ENCODE measurements at places on chromosomes 2 and 18.

- DNase-seq, result no peak
Measured at GRCh38 chr2:185187421-185187820, 551.2 kb upstream of the FSIP2 start.

DNA sequence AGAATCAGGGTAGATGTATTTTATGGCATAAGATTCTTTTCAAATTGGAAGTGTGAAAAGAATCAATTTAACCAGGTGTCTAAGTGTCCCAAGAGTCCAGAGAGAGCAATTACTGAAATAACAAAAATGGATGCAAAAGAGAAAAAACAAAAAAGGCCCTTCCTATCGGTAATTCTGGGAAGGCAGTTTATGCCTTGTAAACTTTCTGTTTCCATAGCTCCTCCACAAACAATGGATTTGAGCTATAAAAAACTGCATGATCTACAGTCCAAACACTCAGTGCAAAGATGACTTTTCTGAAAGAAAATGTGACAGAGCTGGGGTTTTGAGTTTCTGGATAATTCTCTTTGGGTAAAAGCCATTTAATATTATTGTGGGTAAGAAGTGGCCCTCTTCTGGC lies 366.1 kb downstream of the EN1 start:
- no peak for DNase-seq

GRCh38 chr2:122706757-122707223 lies 951.3 kb downstream of the TSN start:
- no peak for DNase-seq

DNA sequence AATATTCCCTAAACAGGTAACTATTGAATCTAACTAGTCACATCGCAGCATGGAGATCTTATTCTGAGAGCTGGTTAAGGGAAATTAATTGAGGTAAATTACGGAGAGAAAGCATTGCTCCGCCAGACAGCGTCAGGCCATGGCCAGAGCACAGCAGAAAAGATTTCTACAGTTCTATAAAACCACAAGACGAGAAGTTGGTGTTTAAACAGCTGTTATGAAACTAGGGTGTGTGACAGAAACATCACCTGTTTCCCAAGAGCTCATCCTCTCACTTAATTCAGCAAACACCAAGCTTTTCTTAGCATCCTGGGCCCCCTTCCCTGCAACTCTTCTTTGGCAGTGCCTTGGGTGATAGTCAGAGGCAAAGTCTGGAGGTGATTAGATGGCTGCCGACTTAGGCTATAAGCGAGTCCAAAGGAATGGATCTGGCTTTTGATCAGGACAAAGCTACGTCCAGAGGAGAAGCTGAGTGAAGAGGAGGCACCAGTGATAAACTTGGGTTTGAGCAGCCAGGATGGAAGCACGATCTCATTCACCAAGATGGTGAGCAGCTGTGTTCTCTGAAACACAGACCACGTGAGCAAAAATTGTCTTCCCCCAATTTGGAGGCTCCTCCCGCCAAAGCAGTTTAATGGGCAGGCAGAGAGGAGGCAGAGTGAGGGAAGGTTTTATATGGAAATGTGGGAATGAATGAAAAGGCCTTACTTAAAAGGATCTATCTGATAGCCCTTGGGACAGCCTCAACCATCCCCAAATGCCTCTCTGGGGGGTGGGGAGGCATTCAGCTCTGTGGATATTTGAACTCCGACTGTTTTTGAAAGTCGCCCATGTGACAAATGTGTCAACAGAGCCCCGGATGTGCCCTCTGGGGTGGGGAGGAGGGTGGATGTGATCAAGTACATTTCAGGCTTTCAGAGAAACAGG lies 57.8 kb downstream of the PKDCC start:
- peak; percentile 53 for DNase-seq

DNA sequence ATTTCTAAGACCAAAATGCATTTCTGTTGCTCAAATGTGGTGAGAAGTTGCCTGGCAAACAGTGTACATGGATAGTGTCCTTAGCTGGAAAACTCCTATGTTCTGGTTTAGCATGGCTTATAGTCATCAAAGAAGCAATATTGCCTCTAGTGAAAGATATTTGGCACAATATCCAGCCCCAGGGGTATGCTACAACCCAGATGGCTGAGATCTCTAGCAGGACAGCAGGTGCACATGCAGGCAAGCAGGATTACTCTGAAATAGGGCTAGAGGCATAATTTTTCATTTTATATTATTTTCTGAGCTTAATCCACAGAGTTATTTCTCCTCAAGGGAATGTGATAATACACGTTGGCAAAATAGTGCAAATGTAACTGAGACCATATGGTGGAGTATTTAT lies 34.0 kb downstream of the CCDC195 start:
- no peak for DNase-seq

GRCh38 chr2:221243771-221244170 lies 328.3 kb downstream of the EPHA4 start:
- DNase-seq, result no peak

- DNase-seq, result no peak
Measured at GRCh38 chr2:127048969-127049897, 57.7 kb downstream of the BIN1 start.

GRCh38 chr18:13660510-13660909 lies 65.8 kb downstream of the FAM210A start:
- no peak for DNase-seq

DNA sequence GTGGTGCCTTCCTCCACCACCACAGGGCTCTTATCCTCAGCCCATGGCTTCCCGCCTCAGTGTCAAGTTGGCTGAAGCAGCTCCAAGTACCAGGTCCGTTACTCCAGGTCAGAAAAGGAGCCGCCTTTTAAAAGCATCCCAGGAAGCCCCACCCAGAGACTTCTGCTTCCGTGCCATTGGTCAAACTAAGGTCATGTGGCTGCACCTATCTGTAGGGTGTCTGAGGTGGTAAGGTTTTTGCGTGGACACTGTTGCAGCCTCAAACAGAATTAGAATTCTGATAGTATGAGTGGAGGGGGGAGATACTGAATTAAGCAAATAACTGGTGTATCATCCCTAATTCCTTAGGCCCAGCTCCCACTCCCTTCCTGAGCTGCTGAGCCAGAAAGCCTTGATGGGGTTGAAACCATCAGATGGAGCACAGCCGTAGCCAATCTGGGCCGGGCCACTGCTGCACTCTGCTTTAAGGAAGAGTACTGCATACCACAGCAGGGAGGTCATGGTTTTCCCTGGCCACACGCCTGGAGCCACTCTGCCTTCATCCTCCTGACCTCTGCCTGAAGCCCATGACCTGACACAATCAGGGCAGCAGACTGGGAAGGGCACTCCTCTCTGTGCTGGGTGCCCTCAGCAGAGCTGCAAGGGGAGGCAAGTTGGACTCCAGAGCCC lies 8.4 kb downstream of the TMEM247 start:
- DNase-seq, result no peak

- no peak for DNase-seq
Measured at GRCh38 chr2:228763379-228763981, 507.6 kb downstream of the PID1 start.

DNA sequence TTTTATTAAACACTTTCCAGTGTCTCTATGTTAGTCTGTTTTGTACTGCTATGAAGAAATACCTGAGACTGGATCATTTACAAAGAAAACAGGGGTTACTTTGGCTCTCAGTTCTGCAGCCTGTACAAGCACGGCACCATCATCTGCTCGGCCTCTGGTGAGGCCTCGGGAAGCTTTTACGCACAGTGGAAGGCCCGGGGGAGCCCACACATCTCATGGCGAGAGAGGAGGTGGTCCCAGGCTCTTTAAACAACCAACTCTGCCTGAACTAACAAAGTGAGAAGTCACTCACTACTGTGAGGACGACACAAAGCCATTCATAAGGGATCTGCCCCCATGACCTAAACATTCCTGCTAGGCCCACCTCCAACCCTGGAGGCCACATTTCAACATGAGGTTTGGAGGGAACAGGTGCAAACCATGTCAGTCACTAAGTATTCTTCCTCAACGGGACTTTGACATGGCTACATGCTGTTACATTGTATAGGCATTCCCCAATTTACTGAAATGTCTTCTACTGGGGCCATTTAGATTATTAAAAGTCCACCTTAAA lies 26.1 kb downstream of the CYB5A start:
- no peak for DNase-seq

DNA sequence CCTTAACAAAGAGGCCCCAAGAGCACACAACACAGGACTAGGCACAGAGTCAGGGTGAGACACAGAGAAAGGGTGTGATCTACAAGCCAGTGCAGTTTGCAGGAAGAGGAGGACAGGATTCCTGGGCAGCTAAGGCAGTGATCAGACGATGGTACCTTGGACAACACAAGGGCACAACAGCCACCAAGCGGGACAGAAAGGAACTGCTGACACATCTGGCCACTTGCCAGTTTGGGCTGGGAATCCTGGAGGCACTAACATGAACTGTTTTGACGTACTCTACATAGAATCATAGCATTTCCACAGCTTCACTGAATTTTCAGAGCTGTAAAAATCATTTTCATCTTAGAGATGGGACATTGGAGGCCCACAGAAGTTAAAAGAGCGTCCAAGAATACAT lies 221.5 kb upstream of the SLC35G4 start:
- no peak for DNase-seq

DNA sequence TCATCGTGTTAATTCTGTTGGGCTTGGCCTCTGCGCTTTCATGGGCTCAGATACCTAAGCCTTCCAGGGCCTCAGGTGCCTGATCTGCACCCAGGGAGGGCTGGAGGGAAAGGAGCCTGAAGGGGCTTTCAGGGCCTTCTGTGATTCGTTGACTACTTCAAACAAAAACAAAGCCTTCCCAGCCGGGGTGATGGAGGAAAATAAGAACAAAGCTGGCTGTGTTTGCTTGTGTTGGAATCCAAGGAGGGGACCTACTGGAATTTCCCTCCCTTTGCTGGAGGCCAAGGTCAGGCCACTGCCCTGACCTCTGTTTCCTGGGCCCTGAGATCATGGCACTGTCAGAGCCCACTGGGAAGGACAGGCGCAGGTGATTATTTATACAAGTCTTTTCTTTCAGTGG lies 135.3 kb downstream of the KLHL29 start:
- DNase-seq, result no peak

- no peak for DNase-seq
Measured at GRCh38 chr2:236969767-236970655, 115.7 kb upstream of the COPS8 start.

GRCh38 chr2:55327470-55328230 lies 58.6 kb upstream of the MTIF2 start:
- no peak for DNase-seq

DNA sequence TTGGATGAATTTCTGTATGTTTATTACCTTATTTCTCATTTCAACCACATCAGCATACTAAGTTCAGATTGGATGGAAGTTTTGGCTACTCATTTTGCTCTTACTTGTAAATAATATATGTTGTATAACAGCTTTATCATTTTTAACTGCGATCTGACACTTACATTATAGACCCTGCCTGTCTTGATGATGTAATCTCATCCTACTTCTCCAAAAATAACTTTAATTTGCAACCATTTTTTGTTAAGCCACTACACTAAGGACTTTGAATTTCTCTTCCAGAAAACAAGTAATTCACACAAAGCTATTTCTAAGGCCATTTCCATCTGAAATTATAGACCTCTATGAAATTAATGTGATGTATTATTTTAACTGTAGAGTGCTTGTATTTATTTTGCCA lies 240.7 kb downstream of the WDR7 start:
- no peak for DNase-seq

- no peak for DNase-seq
Measured at GRCh38 chr2:216116418-216116817, 7.3 kb downstream of the XRCC5 start.

DNA sequence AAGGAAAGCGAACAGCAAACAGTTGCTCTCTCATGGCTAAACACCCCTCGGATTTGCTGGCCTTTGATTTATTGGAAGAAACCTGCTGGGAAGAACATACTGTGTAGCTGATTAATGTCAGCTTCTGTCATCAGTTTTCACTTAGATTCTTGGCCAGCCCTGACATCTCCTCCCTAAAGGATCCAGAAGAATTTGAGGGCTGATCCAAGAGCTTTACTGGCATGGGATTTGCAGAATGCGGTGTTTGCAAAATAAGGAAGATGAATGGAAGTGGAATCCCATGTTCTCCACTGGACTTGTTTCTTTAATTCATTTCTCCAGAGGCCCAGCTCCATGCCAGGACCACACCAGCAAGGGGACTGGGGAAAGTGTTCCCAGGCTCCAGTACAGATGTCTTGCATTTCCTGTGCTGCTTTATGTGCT lies 80.5 kb downstream of the RDH14 start:
- DNase-seq, result no peak

GRCh38 chr2:236047176-236047575 lies 121.0 kb downstream of the GBX2 start:
- no peak for DNase-seq

- DNase-seq, result peak; percentile 54
Measured at GRCh38 chr2:199955339-199956061, at the start of the genes MAIP1 and TYW5. MAIP1 (plus strand) TSS chr2:199955582; CDS start chr2:199955799, 217 bp downstream. TYW5 (minus strand) TSS chr2:199955491; CDS start chr2:199955470, 21 bp downstream.

GRCh38 chr2:195003881-195004471 lies 653.0 kb upstream of the SLC39A10 start:
- no peak for DNase-seq

DNA sequence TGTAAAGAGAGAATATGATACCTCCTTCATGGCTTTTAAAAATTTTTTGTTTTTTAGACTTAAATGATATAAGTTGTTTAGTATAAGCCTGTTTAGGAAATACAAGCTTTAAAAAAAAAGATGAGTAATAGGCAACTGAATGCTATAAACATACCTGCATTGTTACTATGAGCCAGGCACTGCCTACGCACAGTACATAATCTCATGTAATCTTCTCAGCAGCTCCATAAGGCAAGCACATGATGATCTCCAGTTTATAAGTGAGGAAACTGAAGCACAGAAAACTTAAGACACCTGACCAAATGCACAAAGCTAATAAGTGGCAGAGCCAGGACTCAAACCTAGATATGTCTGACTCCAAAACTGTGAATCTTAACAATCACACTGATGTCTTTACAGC lies 156.3 kb upstream of the SLC1A4 start:
- no peak for DNase-seq

GRCh38 chr2:23286758-23287704 lies 97.9 kb upstream of the KLHL29 start:
- no peak for DNase-seq

GRCh38 chr2:205770577-205770976 lies 88.3 kb downstream of the NRP2 start:
- no peak for DNase-seq

GRCh38 chr18:45060102-45060501 lies 379.4 kb downstream of the SETBP1 start:
- no peak for DNase-seq

- DNase-seq, result no peak
Measured at GRCh38 chr2:204274991-204275390, 270.3 kb upstream of the PARD3B start.

GRCh38 chr2:108323619-108324018 lies 34.9 kb downstream of the SULT1C2 start:
- no peak for DNase-seq

DNA sequence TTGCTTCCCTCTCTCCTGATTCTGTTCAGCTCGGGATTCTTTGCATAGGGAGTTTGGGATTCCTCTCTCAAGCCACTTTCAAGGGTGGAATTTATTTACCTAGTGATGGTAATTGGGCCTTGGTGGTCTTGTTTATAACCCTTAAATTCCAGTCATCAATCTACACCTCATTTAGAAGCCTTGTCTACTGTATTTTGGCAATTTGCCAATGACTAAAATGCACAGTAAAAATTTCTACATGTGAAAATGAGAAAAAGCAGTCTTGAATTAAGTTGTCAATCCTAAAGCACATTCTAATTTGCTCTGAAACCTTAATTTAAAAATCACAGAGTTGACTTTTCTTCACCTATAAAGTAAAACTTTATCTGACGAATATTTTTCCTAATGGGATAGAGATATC lies 749.2 kb upstream of the CRIM1 start:
- DNase-seq, result no peak

Measured in stimulated activated CD8-positive, alpha-beta memory T cell treated with anti-CD3 and anti-CD28 coated beads, Interleukin-15, amount 100 ng/mL, for 4 hours (primary cell).